ENCODE measurements at places on chromosomes 6 and 20.

- no peak for DNase-seq
These were observed 46.7 kb downstream of the CEBPB start for GRCh38 chr20:50237349-50237748.

DNA sequence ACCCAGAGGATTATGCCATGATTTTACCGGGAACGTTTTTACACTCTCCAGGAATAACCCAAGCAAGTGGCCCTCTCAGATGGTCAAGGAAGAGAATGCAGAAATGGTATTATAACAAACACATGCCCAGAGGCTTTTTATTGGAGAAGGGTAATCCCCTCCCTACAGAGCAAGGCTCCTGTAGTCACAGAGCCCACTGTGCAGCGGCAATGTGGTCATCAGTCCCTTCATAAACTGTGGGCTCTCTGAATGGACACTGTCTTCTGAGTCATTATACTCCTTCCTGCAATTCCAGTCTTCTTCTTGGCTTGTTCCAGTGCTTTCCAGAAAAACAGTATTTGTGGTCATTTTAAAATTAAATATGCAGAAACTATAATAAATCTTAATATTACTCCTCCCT is 74.7 kb downstream of the LAMA4 start:
- no peak for DNase-seq

GRCh38 chr20:38890497-38890818 is 35.8 kb upstream of the FAM83D start:
- DNase-seq = peak; percentile 18

GRCh38 chr20:24691901-24692351 is 222.5 kb downstream of the SYNDIG1 start:
- DNase-seq = no peak

- no peak for DNase-seq
These were observed 105.3 kb upstream of the KHDRBS2 start for GRCh38 chr6:62391358-62391757.

DNA sequence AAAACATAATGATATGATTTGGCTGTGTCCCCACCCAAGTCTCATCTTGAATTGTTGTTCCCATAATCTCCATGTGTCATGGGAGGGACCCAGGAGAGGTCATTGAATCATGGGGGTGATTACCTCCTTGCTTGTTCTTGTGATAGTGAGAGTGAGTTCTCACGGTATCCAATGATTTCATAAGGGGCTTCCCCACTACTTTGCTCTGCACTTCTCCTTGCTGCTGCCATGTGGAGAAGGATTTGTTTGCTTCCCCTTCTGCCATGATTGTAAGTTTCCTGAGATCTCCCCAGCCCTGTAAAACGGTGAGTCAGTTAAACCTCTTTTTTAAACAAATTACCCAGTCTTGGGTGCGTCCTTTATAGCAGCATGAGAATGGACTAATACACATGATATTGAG is 156.8 kb upstream of the PLCB4 start:
- no peak for DNase-seq

DNA sequence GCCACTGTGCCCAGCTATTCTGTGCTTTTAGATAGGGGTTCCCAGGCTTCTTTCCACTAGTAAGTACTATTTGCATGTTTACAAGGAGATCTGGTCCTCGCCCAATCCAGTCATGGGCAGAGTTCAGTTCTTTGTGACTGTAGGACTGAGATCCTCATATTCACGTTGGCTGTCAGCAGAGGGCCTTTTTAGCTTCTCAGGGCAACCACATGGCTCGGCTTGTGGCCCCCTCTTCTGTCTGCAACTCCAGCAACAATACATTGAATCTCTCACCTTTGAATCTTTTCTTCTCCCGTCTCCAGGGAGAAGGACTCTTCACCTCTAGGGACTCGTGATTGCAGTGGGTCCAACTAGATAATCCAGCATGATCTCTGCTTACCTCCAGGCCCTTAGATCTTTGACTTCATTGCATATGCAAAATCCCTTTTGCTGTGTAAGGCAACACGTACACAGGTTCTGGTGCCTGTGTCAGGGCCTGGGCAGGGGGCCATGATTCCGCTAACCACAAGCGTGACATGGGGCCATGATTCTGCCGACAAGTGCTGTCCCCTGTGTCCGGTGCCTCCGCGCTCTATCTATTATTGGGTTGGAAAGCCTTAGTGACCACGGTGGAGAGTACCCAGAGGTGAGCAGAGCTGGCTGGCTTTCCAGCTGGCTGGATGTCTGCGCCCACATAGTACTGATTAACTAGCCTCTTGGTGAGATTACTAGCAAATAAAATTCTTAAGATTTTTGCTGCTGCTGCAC is 5.1 kb downstream of the CCR6 start:
- no peak for DNase-seq

- no peak for DNase-seq
These were observed 304.7 kb downstream of the QKI start for GRCh38 chr6:163719028-163719742.

DNA sequence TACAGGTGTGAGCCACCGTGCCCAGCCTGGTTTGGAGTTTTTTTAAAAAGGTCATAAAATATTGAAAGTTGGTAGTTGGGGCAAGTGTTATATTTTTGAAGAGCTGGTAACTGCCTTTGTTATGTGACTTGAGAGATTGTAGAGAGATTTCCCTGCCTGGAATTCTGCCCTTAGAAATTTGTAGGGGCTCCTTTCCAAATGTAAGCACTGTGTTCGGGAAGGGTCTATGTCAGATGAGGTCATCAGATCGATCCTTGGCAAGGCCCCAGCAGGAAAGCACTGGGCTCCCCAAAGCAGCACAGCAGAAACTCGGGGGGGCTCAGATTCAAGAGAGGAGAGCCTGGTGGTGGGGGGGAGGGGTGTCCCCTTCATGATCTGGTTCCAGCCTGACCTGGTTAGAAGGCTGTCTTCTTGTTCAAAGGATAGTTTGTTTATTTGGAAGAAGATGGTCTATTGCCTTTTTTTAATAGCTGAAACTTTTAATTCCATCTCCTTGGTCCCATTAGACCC is 220.2 kb downstream of the UST start:
- no peak for DNase-seq

GRCh38 chr6:15572296-15573016 is 90.4 kb downstream of the DTNBP1 start:
- no peak for DNase-seq

DNA sequence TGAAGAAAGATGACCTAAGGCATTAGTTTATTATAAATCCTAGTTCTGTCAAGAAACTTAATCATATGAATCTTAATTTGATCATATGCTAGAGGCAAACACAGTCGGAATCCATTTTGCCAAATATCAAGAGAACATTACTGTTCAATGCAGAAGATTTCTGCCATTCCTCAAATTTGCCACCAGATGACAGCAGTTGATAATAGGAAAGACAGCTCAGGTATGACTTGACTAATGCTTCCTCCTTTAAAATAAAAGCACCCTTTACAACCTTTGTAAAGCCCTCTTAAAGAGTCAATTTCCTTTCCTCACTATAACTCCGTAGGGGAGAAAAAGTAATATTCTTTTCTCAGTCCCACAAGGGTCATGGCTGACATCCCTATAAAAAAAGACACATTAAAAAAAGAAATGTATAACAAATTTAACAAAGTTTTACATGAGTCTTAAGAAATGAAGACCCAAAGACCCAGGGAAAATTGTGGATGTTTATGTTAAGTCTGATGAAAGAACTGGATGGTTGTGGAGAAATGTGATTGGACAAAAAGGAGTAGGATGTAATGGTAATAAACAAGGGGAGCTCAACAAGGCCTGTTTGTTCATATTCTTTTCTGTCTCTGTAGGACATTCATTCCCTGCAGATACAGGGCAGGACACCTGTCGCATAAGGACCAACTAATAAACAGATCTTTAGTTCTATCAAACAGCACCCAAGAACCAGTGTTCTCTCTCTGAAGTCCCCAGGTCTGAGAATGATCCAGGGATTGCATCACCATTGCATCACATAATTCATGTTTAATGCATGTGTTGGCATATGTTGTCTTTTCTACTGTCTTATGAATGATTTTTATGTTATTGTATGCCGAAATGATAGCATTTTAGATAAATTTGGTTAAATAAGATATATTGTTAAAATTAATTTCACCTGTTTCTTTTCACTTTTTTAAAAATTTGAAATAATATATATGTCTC is 23.0 kb upstream of the IL17A start:
- peak; percentile 64 for DNase-seq

DNA sequence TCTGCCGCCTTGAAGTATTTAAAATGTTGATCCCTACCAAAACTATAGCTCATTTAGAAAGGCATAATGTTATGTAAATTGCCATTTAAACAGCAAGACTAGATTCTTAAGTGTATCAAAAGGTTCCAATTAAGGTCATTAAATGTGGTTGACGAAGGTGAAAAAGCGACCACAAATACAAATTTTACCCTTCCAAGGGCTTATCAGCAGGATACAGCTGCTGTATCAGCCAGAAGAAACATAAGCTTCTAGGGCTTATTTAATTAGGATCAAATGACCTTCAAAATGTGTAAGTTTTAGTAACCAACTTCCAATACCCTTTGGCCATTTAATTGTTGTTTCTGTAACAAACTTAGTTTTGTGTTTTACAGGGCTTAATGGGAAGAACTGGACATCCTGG is 139.9 kb downstream of the COL9A1 start:
- no peak for DNase-seq

DNA sequence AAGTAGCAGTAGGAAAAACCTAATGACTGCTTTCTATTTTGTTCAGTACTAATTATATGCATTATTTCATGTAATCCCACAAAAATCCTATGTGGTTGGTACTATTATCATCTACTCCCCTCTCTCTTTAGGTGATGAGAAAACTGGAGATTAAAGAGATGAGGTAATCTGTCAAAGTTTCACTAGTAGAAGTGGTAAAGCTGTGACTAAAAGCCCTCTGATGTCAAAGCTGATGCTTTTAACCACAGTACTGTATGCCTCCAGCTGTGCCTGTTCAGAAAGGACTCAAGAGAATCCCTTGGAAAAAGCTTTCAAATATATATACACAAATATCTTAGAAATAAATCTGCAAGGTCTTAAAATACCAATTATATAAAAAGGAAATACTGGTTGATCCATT is 38.0 kb downstream of the PHIP start:
- no peak for DNase-seq

- DNase-seq = peak; percentile 74
These were observed 135.7 kb downstream of the BTBD3 start for GRCh38 chr20:12053353-12053752.

Data from bronchial epithelial cell (primary cell).